ENCODE measurements at places on chromosomes 6 and 20.

GRCh38 chr6:168387911-168388310 is 53.1 kb upstream of the SMOC2 start:
- no peak for DNase-seq

GRCh38 chr20:14790771-14791620 is 453.6 kb upstream of the FLRT3 start:
- DNase-seq = no peak

GRCh38 chr6:154071711-154072110 is 32.7 kb downstream of the OPRM1 start:
- DNase-seq = no peak

DNA sequence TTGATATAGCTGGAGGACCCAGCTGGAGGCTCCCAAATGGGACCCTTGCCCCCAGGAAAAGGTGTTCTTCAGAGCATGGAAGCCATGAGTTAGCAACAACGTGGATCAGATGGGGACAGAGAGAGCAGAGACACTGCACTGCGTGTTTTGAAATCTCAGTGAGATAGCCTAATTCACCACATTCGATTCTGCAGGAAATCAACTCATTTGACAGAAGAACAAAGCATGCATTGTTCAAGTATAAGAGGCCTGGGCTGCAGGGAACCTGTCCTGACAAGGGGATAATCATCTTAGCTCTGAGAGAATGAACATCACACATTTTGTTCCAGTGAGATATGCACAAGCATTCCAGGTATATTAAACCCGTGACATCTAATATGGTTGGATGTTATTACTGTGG is 450.2 kb downstream of the CDH26 start:
- DNase-seq = no peak

- DNase-seq = no peak
Measured at GRCh38 chr6:101722991-101723579, 329.6 kb downstream of the GRIK2 start.

- DNase-seq = no peak
Measured at GRCh38 chr20:56195946-56196345, 52.6 kb upstream of the MC3R start.

GRCh38 chr6:131036143-131036542 is 26.9 kb downstream of the EPB41L2 start:
- DNase-seq = no peak

DNA sequence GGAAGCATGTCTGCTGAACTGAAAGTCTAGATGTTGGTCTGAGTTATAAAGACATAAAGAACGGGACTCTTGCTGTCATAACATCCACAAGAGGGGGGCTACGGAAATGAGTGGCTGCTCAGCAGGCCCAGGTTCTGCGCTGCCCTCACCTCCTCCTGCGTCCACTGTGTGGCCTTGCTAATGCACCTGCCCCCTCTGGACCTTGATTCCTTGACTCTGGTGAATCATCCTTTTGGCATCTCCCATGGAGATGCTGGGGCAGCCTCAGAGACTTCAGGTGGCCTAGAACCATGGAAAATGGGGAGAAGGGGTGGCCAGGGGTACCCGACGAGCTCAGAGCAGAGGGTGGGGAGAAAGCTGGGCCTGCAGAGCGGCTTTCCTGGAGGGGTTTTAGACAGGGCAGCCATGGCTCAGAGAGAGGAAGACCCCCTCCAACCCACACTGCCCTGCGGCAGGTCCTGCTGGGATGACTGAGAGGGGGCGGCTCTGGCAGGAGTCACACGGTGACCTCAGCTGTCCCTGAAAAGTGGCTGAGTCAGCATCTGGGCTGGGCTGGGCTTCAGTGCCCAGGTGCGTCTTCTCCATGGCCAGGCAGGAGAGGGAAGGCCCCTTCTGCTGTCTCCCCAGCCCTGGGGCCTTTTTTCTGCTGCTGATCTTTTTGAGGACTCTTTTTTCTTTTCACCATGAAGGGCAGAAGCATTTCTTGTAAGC is 46.9 kb downstream of the DLGAP4 start:
- DNase-seq = no peak

DNA sequence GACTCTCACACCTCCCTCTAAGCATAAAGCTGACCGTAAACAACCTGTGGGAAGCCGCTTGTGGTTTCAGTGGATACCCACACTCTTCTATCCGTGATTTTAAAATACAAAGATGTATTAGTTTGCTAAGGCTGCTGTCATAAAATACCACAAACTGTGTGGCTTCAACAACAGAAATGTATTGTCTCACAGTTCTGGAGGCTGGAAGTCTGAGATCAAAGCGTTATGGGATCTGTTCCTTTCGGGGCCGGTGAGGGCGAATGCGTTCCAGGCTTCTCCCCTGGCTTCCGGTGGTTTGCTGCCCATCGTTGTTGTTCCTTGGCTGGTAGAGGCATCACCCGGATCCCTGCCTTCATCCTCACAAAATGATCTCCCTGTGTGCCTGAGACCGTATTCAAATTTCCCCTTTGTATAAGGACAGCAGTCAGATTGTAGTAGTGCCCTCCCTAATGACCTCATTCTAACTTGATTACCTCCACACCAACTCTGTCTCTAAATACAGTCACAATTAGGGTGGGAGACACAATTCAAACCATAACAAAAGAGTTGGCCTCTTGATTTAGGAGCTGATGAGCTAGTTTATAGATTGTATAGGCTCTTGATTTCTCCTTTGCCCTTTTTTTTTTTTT is 210.6 kb upstream of the SOX4 start:
- DNase-seq = no peak

- DNase-seq = no peak
Measured at GRCh38 chr6:12014027-12014872, 2.1 kb downstream of the HIVEP1 start.

- no peak for DNase-seq
Measured at GRCh38 chr6:16236009-16236501, 2.3 kb upstream of the GMPR start.

DNA sequence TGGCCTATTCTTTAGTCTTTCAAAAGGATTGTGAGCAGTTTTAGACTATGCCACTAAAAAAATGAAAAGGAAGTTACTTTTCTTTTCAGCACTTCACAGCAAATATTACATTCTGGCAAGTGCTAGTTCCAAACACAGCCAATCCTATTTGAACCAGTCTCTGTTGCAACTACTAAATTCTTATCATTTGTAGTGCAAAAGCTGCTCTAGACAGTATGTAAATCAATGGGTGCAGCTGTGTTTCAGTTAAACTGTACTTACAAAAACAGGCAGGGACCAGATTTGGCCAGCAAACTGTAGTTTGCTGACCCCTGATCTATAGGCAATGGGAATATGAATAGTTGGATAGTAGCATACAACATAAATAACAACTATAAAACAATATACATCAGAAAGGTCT is 68.1 kb upstream of the TULP1 start:
- no peak for DNase-seq

GRCh38 chr20:52983726-52984450 is 11.7 kb downstream of the TSHZ2 start:
- DNase-seq = no peak

DNA sequence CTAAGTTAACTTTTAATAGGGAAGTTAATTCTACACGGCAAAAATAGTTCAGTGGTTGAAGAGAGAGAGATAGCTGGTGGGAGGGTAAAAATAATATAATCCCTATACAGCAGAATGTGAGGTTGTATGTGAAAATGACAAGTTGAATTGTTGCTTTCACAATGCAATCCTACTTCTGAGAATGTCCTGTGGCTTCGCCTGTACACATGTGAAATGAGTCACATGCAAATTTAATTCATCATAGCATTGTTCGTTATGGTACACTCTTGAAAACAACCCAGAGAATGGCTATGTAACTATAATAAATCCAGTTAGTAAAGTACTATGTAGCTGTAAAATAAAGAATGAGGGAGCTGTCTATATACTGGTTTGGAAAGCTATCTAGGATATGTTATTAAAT is 46.0 kb upstream of the HINT3 start:
- no peak for DNase-seq

- no peak for DNase-seq
Measured at GRCh38 chr6:14818422-14818884, 427.4 kb upstream of the JARID2 start.

DNA sequence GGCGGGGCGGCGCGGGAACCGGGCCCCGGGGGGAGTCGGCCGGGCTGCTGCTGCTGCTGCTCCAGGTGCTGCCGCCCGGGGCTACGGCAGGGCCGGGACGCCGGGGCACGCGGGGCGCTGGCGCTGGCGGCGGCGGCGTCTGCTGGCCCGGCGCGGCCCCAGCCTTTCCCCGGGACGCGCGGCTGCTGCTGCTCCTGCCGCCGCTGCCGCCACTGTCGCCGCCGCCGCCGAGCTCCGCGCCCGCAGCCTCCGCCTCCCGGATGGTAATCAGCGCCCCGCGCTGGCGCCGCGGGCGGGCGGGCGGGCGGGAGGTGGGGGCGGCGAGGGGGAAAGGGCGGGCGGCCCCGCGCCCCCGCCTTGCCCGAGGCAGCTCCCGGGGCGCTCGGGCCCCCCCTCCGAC is 306 bp downstream of the EBF4 start:
- DNase-seq = no peak

- DNase-seq = no peak
Measured at GRCh38 chr6:37310966-37311365, 42.8 kb upstream of the RNF8 start.

GRCh38 chr6:151749341-151749740 is 58.1 kb upstream of the ESR1 start:
- no peak for DNase-seq

DNA sequence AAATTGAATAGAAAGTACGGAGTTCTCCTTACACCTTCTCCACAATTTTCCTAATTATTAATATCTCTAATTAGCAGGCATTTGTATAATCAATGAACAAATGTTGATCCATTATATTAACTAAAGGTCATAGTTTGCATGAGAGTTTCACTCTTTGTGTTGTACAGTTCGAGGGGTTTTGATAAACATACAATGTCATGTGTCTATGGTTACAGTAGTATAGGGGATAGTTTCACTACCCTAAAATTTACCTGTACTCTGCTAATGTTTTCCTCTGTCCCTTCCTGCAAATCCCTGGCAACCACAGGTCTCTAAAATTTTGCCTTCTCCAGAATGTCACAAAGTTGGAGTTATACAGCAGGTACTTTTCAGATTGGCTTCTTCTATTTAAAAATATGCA is 1199.8 kb upstream of the GJE1 start:
- DNase-seq = no peak

- DNase-seq = no peak
Measured at GRCh38 chr20:55919319-55919718, 86.0 kb downstream of the CBLN4 start.

DNA sequence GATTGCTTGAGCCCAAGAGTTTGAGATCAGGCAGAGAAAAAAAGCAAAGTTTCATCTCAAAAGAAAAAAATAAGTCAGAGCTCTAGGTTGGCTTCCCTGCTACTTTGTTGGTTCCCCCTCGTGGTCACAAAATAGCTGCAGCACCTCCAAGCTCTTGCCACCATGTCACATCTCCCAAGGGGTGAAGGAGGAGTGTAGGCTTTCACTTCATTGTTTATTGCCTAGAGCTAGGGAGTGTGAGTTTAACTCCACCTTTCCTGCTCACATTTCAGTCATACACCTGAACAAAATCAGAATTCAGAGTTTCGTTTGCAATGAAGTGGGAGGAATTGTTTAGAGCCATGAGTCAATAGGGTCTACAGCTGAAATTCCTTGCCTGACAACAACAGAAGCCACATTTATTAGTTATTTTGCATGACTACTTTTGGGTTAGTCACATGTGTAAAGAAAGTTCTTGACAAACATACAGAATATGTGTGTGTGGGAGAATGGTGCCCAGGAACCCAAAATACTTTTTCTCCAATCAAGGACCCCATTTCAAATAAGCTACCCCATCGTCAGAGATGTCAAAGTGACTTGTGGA is 56.2 kb upstream of the UFL1 start:
- no peak for DNase-seq

- no peak for DNase-seq
Measured at GRCh38 chr6:117985916-117986315, 78.9 kb downstream of the SLC35F1 start.

DNA sequence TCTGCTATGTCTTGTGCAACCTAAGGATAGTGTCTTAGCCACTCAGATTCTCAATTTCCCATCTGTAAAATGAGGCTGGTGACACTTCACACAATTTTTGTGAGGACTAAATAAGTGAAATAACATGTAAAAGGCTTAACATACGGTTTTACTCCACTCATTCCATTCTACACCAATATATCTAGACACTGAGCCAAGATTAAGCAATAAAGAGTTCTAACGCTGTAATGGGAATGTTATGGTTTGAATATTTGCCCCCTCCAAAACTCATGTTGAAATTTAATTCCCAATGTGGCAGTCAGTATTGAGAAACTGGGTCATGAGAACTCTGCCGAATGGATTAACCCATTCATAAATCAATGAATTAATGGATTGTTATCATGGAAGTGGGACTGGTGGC is 301.0 kb downstream of the HACE1 start:
- no peak for DNase-seq

- no peak for DNase-seq
Measured at GRCh38 chr20:15200147-15200565, 862.7 kb upstream of the FLRT3 start.

DNA sequence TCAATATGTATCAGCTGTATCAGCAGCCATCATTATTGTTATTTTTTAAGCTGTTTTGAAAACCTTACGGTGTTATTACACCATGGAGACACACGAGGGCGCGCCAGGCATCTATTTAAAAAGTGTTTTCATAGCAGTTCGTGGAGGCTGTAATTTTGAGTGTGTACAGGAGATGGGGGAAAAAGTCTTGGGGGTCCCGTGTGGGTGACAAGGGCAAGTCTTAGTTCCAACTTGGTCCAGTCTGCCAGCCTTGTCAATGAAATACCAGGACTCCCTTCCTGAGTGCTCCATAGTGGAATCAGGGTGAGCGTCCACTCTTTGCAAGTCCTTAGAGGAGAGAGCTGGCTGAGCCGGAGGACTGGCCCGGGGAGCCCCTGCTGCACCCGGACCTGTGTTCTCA is 43.3 kb downstream of the SLC2A10 start:
- DNase-seq = peak; percentile 10

- DNase-seq = no peak
Measured at GRCh38 chr6:124339610-124340334, 536.1 kb downstream of the NKAIN2 start.

DNA sequence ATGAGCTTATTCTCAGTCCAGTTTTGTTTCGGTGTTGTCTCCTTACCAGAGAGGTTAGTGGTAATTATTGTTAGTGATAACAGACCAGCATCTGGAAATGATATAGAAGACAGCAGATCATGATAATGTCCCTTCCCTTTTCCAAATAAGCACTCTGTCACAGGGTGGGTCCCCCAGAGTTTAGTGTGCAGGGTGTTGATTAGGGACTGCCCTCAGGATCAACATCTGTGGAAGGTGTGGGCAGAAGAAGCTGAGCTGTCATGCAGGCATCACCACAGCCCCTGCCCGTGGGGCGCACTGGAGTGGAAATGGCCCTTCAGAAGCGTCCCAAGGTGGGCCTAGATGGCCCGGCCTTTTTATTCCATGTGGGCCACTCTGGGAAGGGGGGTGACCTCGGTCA is 67.6 kb upstream of the DTNBP1 start:
- DNase-seq = no peak

DNA sequence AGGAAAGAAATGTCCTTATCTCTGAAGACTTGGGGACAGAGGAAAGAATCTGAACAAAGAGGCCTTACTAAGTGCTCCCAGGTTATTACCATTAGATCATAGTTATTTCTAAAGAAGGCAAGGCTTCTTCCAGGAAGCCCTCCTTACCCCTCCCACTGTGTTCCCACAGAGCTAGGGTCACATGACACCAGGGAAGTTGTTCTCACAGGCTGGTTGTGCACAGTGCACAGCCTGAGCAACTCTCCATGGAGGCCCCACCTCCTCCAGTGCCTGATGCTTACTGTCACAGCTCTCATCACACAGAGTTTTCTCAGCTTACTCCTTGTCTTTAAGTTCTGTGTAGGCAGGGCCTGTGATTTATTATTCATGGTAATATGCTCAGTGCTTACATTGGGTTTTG is 68.9 kb upstream of the SCGN start:
- no peak for DNase-seq

Measured in stimulated activated CD4-positive, alpha-beta T cell treated with anti-CD3 and anti-CD28 coated beads, TNF-alpha, amount 100 ng/mL, for 24 hours (primary cell).